ENCODE measurements at places on chromosomes 5 and 9. TPM values are rescaled to one million over a fixed set of nuclear protein-coding genes. Genes with fewer than 3 reads are reported as not detected.

GRCh38 chr9:125739436-125739835, 7.7 kb upstream of the PBX3 start:
- no peak for DNase-seq

DNA sequence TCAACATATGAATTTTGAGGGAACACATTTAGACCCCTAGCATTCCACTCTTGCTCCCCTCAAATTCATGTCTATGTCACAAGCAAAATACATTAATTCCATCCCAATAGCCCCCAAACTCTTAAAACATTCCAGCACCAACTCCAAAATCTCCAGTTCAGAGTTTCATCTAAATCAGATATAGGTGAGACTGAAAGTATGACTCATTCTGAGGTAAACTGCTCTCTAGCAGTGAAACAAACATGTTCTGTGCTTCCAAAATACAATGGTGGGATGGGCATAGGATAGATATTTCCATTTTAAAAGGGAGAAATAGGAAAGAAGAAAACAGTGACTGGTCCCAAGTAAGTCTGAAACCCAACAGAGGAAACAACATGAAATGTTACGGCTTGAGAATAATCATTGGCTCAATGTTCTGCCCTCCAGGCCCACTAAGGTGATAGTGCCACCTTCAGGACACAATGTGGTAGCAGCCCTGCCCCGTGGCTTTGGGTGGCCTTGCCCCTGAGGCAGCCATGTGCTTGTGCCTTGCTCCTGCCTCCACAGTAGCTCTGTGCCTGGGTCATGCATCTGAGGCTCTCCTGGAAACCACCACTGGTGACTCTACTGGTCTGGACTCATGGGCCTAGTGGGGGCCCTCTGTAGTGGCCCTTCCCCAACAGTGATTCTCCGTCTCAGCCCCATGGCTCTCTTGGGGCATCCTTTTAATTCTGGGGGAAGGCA, 36.4 kb upstream of the IPPK start:
- DNase-seq: peak; percentile 65

The AK1 gene
- total RNA-seq: 65.8 TPM

- no peak for DNase-seq
Measured at GRCh38 chr9:114693248-114693855, 11.4 kb upstream of the TEX48 start.

DNA sequence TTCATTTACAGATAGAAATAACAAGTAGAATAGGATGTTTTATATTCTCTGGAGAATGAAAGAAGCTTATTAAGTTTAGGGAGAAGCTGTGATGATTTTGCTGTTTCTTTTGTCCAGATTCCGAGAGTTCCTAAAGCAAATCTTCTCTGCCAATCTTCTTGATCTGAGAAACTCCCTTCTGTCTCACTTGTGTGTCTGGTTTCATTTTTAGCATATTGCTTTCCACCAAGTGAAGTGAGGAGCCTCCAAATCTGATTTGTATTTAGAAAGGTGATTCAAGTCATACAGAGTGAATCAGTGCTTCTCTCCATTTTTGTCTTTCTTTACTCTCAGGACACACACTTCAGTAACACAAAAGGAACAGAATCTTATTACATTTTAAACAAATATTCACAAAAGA, 48.4 kb downstream of the STX17 start:
- no peak for DNase-seq

- no peak for DNase-seq
Measured at GRCh38 chr5:3320317-3320875, 275.2 kb upstream of the IRX1 start.

- DNase-seq: no peak
Measured at GRCh38 chr9:97387504-97387886, 24.4 kb upstream of the TDRD7 start.

DNA sequence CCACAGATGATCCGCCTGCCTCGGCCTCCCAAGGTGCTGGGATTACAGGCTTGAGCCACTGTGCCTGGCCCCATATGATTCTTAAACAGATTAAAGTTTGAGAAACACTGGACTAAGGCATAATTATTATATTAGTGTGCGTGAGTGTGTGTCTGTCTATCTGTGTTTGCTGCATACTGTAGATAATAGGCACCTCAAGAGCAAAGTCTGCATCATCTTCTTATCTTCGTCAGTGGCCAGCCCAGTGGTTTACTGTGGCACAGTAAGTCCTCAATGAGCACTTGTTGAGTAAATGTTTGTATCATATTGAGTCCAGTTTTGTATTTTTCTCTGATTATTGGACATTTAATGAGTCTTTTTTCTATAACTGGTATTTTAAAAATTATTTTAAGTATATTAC, 81.7 kb downstream of the ITGA1 start:
- DNase-seq: no peak

- DNase-seq: no peak
Measured at GRCh38 chr9:85715587-85715986, 26.2 kb downstream of the AGTPBP1 start.

- no peak for DNase-seq
Measured at GRCh38 chr9:28866951-28867350, 1293.7 kb upstream of the C9orf72 start.

The PPWD1 gene
- 28.6 TPM for total RNA-seq

DNA sequence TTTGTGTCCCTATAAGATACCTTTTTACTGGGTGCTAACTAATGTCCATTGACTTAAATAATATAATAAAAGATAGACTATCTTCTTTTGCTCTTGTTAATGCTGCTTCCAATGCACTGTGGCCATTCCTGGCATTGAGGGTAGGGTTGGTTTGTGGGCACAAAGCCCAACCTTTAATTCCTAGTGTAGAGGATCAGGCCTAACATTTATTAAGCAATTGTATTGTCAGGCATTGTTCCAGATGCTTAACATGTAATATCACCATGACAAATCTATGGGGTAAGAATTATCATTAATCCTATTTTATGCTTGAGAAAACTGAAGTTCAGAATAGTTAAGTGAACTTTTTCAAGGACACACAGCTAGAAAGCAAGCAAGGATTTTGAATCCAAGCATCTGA, 60.4 kb upstream of the GPBP1 start:
- DNase-seq: no peak

The SLC35D2 gene
- total RNA-seq: 18.3 TPM

DNA sequence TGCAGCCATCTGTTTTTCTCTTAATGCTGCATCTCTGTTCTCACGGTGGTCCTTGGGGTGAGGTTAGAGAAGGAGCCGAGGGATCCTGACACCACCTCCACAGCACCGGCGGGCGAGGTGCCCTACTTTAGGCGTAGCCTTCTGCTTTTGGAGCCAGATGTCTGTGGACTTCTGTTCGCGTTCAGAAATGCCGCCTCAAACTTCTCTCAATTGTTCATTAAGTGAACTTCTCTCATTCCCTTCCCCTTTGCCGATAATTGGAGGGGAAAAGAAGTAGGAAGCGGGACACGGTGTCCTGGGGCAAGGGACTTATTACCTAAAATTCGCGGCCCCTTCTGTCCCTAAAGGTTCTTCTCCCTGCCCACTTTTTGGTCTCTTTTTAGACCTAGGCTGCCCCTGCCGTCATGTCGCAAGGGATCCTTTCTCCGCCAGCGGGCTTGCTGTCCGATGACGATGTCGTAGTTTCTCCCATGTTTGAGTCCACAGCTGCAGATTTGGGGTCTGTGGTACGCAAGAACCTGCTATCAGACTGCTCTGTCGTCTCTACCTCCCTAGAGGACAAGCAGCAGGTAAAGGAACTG, 455 bp downstream of the KIF20A start:
- DNase-seq: no peak

The CCDC69 gene
- 0.78 TPM for total RNA-seq

DNA sequence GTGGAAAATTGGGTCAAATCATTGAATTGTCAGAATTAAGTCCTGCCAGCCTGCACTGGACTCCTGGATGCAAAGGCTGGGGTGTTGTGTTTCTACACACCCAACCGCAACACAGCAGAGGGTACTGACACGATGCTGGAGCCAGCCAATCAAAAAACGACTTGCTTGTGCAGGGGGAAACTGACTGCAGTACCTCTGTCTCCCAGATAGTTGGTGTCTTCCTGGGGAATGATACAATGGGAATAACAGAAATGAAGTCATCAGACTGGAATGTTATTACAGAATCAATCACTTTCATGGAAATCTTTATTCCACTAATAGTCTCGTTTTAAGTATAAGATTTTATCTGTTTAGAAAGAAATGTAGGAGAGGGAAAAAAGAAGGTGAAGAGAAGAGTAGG, 330.3 kb downstream of the MLLT3 start:
- DNase-seq: no peak

GRCh38 chr9:12884736-12885395, 110.0 kb downstream of the LURAP1L start:
- no peak for DNase-seq

DNA sequence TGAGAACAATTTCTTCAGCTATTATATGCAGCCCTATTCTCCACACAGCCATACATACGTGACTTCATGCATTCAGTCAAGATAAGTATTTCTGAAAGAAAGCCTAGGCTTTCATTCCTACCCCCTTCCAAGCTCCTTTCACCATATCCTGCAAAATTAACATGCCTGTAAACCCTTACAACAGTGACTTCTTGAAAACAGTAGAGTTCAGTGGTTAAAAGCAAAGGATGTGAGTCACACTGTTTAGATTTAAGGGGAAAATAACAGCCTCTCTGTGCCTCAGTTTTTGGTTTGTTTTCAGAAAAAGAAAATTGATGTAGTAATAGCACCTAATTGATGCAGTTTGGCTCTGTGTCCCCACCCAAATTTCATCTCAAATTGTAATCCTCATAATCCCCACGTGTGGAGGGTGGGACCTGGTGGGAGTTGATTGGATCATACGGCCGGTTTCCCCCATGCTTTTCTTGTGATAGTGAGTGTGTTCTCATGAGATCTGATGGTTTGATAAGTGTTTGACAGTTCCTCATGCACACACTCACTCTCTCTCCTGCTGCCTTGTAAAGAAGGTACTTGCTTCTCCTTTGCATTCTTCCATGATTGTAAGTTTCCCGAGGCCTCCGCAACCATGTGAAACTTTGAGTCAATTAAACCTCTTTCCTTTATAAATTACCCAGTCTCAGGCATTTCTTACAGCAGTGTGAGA, 264.8 kb downstream of the CETN3 start:
- no peak for DNase-seq

- no peak for DNase-seq
Measured at GRCh38 chr5:147403651-147404640, 105.9 kb downstream of the DPYSL3 start.

DNA sequence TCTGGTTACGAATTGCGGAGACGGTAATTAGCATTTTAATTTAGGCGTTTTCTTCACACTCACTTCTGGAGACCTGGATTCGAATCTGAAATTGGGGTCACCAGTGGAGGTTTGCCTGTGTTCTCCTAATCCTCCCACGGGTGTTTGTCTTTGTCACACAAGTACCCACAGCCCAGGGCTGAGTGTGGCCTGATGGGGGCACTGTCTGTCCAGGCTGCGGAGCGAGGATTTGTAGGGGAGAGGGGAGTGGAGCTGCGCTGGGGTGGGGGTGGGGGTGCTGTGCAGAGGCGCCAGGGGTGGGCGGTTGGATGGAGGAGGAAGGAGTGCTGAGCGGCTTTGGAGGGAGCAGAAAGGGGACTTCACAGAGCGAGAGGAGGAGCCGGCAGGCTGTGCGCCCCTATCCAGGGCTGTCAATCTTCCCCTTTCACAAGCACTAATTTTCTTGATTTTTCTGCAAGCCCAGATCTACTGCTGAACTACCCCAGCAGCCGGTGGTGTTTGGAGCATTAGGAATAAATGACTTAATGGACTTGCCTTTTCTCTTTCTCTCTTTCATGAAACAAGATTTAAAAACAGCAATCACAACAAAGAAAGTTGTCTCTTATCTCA, 53.1 kb downstream of the TSPAN17 start:
- no peak for DNase-seq

The TUSC1 gene
- not detected for total RNA-seq

GRCh38 chr5:50967563-50968355, 301.3 kb downstream of the PARP8 start:
- DNase-seq: no peak

Data from osteocyte (in vitro differentiated cells).